ENCODE measurements at places on chromosomes 7 and 10. TPM values are rescaled to one million over a fixed set of nuclear protein-coding genes. Genes with fewer than 3 reads are reported as not detected.

Gene RASA4B
- total RNA-seq: 0.65 TPM

Gene TMEM243
- total RNA-seq: 42.4 TPM

Gene CLCN1
- total RNA-seq: not detected

Gene OR6B1
- total RNA-seq: not detected

Gene PRF1
- total RNA-seq: not detected

Gene BAIAP2L1
- total RNA-seq: 40.8 TPM

Gene ADGRA1
- not detected for total RNA-seq

Gene HYAL4
- total RNA-seq: not detected

Gene CSTF2T
- total RNA-seq: 14.2 TPM

Gene WNT8B
- total RNA-seq: not detected

Gene VSIR
- total RNA-seq: 3.9 TPM

Gene KIAA1217
- 60.5 TPM for total RNA-seq
